ENCODE measurements at places on chromosomes 7 and 10. TPM values are rescaled to one million over a fixed set of nuclear protein-coding genes. Genes with fewer than 3 reads are reported as not detected.

ASB10 gene
- total RNA-seq = not detected

SEMA3E gene
- total RNA-seq = not detected

DNA sequence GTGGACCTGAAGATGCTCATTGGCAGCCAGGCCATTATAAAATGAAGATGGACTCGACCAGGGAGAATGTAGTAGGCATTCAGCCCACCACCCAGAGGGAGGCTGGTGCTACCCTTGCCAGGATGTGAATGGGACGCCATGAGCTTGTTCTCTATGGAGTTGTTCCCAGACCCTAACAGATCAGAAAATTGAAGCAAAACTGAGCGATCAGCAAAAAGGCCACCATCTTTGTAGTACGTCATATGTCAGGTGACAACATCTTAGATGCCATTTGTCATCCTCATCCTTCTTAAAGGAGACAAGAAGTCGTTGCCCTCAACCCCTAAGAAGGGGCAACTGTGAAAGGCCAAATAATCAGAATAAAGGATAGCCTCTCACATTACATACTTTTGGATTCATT lies 61.7 kb downstream of the DOCK1 start:
- DNase-seq = no peak

PON3 gene
- not detected for total RNA-seq

DNA sequence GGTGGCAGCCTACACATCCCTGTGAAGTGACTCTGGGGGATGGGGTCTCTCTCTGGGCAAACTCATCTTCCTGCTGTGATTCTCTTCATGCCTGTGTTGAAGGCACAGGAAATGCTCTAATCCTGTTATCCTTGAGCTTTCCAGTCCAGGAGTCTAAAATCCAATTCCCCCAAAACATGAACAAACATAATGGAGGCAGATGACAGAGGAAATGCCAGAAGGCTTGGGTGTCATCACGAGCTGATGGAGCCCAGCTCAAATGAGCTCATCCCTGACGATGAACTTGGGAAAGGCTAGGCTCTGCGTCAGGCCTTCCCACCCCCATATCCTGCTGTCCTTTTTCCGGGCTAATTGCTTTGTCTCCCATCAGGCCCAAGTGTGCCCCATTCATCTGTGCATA lies 165.9 kb upstream of the PODXL start:
- DNase-seq = no peak

PDGFA gene
- total RNA-seq = 7.7 TPM

GRCh38 chr10:17239345-17240085 lies 11.5 kb downstream of the VIM start:
- DNase-seq = no peak

IGF2BP3 gene
- 0.29 TPM for total RNA-seq

All from activated naive CD4-positive, alpha-beta T cell treated with anti-CD3 and anti-CD28 coated beads for 36 hours (primary cell).